ENCODE measurements at places on chromosomes 2 and 18.

DNA sequence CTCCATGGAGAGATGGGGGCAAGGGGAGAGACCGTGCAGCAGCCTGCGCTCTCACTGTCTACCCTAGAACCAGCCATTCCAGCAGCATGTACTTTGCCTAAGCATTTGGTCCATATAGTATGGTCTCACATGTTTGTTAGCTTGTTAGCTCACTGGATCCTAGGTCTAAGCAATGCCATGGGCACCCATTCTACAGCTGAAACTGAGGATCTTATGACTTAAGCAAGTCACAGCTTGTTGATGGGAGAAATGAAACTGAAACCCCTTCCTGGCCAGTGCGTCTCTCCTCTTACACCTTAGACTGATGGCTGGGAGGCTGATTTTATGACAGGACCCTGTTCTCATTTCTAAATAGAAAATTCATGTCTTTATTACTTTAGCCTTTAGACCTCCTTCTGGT, 90.1 kb downstream of the EPAS1 start:
- no peak for DNase-seq

GRCh38 chr18:57959278-57959677, 84.7 kb upstream of the NEDD4L start:
- DNase-seq = peak; percentile 45

DNA sequence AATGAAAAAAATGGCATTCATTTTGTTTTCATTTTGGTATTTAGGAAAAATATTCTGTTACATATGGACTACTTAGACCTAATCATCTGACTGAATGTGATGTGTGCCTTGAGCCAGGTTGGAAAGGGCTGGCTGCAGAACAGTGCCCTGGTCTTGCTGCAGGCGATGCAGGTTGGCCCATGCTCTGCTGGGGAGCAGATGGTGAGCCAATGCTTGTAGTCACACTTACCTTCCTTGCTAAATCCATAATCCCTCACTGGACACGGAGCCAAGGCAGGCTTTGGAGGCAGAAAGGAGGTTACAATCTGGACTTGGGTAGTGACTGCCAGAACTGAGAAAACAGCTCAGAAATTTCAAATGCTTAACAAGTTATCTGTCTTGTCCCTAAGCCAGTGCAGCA, 228.7 kb downstream of the ARHGAP15 start:
- DNase-seq = no peak

GRCh38 chr18:13612196-13612997, 114.0 kb downstream of the FAM210A start:
- DNase-seq = peak; percentile 23

GRCh38 chr2:214469728-214470127, 58.9 kb downstream of the VWC2L start:
- DNase-seq = no peak

DNA sequence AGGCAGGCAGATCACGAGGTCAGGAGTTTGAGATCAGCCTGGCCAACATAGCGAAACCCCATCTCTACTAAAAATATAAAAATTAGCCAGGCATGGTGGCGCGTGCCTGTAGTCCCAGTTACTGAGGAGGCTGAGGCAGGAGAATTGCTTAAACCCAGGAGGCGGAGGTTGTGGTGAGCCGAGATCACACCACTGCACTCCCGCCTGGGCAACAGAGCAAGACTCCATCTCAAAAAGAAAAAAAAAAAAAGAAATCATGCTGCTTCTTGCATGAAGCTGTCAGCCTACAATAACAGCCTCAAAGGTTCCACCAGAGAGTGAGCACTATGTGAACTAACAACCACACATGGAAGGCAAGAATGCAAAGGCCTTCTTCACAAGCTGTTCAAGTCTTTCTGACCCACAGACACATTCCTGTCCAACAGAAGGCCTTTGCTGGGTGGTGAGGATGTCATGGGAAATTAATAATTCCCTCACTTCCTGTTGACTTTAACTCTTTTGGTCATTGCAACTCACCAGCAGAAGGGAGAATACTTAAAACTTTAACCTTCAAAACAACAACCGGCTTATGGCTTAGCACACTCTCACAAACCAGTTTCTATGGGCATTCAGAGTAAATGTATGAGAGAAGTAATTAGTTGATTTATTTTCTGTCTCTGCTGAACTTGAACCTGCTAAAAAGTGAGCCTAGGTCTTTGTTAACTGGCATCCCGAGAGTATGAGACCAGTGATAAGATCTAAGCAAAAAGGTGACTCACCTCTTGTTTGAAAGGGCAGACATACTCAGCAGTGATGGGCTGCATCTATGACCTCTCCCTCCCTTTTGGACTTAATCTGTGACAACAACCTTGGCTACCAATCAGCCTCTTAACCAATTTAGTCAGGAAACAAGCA, 11.8 kb downstream of the PLEKHM3 start:
- peak; percentile 6 for DNase-seq

- no peak for DNase-seq
Measured at GRCh38 chr2:224669449-224669848, 46.7 kb downstream of the CCDC195 start.

DNA sequence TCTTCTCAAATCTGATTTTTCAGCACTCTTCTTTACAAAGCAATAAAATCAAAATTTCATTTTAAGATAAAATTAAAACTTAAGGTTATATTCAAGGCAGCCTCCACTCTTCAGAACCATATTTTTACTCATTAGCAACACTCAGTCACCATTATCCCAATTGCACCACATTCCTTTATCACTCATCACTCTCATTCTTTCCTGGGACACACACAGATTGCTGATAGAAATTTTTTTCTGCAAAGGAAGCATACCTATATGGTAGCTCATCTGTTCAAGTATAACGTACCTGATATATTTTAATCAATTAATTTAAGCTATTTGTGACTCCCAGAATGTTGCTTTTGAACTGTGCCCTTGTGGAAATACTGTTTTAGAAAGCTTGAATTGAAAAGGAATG, 1559.3 kb upstream of the ZEB2 start:
- DNase-seq = no peak

DNA sequence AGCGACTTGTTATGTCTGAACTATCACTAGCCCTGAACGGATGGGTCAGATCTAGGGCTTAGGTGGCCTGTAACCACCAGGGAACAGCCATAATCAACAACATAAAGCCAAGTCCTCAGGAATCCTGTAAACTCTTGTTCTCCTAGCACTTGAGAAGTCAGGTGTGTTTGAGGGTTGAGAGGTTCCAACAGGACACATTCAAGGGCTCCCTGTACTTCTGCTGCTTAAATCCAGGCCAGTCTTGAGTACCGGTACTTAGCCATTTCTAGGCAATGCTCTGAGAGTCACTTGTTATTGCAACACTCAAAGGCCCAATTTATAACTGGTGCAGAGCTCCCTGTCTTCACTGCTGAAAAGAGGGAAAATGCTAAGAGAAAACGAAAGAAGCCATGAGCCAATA, 21.6 kb upstream of the SLC40A1 start:
- no peak for DNase-seq

- DNase-seq = no peak
Measured at GRCh38 chr2:192277494-192278109, 82.9 kb upstream of the TMEFF2 start.

DNA sequence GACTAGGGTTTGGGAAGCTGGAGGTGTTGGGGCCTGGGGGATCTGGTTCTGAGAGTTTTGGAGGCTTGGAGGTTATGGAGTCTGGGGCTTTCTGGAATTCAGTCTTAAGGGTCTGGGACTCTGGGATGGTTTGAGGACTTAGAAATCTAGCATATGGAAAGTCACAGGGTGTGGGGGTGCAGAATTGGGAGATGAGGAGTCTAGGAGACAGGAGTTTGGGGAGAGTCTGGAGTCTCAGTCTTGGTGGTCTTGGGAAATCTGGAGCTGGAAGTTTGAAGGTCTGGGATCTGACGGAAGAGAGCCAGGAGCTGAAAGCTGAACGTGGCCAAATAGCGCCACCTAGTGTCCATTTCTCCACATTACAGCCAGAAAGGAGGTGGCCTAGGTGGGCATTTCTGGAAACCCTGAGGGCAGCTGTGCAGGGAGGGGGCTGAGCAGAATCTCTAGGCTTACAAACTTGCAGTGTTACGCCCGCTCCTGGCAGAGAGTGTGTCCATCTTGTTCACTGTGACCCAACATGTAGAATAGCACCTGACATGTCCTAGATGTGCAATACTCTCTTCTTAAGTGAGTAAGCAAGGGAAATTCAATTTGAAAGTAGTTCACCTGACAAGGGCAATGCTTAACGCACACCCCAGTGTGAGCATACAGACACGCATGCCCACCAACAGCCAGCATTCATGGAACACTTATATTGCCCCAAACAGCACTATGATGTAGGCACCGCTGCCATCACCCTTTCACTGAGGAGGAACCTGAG, 204.8 kb downstream of the TFCP2L1 start:
- DNase-seq = peak; percentile 68

- no peak for DNase-seq
Measured at GRCh38 chr2:172931256-172931894, 144.3 kb upstream of the MAP3K20 start.

GRCh38 chr2:10285191-10285555, 17.5 kb upstream of the HPCAL1 start:
- DNase-seq = no peak

DNA sequence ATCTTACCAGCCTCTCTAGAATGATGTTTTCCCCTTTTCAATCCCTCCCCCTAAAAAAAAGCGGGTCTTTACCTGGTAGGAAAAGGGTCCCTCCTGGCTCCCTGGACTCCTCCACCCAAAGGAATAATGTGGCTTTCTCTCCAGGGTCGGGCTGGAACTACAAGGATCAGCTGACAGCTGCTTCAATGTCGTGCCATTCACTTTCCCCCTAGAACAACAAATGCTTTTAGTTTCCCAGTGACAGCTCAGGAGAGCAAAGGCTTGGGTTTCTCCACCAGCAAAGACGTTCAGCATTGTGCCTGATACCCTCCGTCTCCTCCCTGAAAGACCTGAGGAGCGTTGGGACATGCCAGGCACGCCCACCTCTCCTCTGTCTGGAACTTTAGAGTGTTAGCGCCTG, 173.8 kb upstream of the SIX3 start:
- no peak for DNase-seq

DNA sequence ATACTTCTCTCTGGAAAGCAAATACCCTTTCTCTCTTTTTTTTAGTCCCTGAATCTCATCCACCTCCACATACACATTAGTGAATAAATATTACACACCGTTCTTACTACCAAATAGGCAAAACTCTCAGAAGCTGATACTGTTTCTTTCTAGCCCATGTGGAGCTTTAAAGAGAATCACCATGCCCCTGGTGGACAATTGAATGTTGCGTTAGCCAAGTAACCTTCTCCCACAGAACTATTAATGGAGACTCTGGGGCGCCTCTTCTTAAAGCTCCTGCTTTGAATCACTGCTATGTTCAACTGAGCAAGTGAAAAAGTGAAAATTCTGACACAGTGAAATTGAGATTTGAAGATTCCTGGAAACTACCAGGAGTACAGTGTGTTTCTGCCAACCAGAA, 522.8 kb upstream of the CDH7 start:
- DNase-seq = no peak

GRCh38 chr2:149559341-149560068, 28.1 kb downstream of the MMADHC start:
- DNase-seq = no peak

DNA sequence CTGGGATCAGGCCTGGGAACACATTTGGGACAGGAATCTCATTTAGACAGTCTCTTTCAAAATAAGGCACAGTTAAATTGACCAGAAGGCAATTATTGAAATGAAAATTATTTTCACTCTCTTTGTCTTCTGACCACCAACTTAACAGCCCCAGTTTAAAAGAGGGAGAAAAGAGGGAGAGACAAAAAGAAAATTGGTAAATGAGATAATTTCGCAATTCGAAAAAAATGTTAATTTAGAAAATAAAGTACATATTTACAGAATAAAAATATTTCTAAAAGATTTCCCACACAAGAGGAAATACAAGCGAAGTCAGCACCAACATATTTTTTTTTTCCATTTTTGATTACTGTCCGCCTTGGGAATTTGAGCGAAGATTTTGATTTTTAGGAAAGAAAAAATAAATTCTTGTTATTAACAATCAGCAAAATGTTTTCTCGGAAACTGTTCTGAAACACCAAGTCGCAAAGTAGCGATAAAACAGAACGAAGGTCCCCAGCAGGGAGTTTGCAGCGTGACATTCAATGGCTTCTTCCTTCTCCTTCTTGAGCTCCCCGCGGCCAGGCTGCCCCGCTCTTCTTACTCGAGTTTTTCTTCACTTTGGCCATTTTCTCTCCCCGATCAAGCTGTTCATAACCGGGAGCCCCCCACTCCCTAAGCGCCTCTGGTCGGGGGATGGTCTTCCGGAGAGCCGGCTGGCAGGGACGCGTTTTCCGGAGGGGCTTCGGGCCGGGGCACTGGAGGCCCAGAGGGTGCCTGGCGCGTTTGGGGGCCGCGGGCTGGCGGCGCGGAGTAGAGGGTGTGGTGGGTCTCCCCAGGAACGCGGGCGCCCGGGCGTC, 5.0 kb downstream of the SP9 start:
- peak; percentile 47 for DNase-seq

DNA sequence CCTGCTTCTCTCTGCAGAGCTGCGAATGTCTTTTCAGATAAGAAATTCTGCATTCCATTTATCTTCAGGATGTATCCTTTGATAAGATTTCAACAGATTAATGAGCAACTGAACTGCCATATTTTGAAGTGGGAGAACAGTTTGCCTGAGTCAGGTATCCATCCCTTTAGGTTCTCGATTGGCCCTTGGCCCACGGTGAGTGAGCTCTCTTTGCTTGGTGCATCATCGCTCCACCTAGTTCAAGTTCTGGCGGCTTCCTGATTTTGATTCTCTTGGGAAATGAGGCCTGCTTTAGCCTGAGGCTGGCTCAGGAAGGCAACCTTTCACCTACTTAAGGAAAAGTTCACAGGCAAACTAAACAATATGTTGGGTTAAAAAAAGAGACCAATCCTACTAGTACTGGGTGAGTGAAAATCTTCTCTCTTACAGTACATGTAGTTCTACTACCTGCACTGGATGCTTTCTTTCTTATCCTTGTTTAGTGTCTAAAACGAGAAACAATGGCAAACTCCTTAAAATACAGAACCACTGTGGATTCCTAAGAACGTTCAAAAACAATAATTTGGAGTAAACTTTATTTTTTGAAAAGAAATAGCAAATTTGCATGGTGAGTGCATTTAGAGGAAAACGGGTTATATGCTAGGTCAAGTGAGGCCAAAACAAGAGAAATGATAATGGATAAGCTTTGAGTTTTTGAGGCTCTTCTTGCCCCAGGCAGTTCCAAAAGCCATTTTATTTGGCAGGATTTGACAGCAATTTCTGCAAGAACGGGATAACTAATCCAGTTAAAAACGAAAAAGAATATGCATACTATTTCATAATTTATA, 837 bp upstream of the ACSL3 start:
- DNase-seq = peak; percentile 57

GRCh38 chr2:18684206-18685038, 95.1 kb upstream of the NT5C1B start:
- no peak for DNase-seq

- peak; percentile 27 for DNase-seq
Measured at GRCh38 chr2:86371527-86371926, 34.1 kb upstream of the REEP1 start.

GRCh38 chr2:235002198-235003095, 50.6 kb downstream of the SH3BP4 start:
- no peak for DNase-seq

All from suppressor macrophage (primary cell).